Stimulated activated CD8-positive, alpha-beta memory T cell treated with anti-CD3 and anti-CD28 coated beads, Interleukin-4, amount 100 ng/mL, for 1 hour (primary cell): ENCODE measurements at places on chromosomes 5 and 9.

GRCh38 chr5:28542987-28543386 lies 1504.6 kb upstream of the CDH9 start:
- no peak for DNase-seq

- no peak for DNase-seq
These were observed 102.0 kb downstream of the PTTG1 start for GRCh38 chr5:160523502-160524163.

DNA sequence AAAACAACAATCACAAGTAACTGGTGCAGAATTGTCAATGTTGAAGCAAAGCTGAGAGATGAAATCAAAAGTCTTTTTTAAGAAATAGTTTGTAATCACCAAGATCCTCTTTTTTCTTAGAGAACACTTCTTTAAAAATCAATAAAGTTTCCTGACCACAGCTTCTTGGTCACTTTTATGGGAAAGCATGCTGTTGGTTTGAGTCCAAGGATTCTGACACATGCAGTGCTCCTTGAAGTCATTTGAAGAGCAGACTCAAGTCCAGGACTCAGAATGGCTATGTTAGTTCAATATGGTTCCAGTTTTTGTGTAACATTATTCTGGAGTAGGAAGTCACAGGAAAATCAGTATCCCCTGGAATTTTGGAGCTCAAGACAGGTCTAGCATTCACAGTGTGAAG lies 480.6 kb downstream of the NR2F1-AS1 start:
- no peak for DNase-seq

- DNase-seq, result no peak
These were observed 35.2 kb downstream of the GOLPH3 start for GRCh38 chr5:32138839-32139493.

DNA sequence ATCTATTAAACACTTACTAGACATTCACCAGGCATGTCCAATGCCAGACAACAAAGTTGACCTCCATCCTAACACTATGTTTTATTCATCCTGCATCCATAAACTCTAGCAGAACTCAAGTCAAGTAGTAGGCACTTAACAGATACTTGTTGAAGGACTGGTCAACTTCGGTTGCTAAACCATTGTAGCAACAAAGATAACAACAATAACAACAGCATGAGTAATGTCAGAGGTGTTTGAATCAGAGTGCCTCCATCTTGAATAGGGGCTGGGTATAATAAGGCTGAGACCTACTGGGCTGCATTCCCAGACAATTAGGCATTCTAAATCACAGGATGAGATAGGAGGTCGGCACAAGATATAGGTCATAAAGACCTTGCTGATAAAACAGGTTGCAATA lies 180.5 kb upstream of the ZNF462 start:
- DNase-seq, result no peak
